ENCODE measurements at places on chromosomes 13 and 19.

GRCh38 chr19:43774103-43774939, 6.5 kb downstream of the KCNN4 start:
- DNase-seq: no peak

DNA sequence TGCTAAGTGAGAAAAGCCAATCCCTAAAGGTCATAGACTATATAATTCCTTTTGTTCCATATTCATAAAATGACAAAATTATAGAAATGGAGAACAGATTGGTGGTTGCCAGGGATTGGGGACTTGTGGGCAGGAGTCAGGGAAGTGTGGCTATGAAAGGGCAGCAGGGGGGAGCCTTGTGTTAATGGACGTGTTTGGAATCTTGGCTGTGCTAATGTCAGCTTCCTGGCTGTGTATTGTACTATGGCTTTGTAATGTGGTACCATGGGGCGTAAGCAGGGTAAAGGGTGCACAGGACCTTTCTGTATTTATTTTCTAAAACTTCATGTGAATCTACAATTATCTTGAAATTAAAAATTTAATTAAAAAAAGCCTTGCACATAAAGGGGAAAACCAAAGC, 248.5 kb downstream of the UQCRFS1 start:
- DNase-seq: no peak

DNA sequence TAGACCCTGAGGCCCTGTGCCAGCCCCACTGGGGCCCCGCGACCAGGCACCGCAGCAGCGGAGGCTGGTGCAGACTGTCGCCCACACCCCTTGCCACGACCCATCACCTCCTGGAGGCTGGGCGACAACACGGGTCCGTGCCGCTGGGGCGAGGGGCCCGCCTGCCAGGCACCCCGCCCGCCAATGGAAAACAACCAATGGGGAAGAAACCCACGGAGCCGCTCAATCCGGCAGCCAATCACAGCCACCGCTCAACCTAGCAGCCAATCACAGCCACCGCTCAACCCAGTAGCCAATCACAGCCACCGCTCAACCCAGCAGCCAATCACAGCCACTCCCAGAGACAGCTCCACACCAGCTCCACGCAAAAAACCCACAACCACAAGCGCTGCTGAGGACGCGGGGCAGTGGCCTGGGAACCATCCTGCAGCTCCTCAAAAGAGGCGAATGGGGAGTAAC, 29.7 kb downstream of the GPX4 start:
- DNase-seq: peak; percentile 70

GRCh38 chr13:102597029-102597961, 509 bp downstream of the TPP2 start:
- peak; percentile 46 for DNase-seq

DNA sequence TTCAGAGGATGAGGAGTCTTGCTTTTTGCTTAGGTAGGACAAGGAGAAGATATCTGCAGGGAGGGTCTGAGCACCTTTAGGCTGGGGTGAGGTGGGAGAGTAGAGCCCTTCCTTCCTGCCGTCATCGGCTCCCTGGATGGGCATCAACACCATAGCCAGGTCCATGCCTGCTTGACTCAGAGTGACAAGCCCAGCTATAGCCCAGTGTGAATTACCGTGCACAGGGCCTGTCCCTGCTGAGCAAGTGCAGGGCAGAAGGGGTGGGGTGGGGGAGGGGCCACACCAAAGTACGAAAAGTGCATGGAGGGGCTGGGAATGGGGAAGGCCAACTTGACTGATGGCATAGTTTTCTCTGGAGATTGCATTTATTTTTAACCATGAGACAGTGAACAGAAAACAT, 30.3 kb upstream of the RNF113B start:
- no peak for DNase-seq

GRCh38 chr19:11105014-11105636, 15.9 kb downstream of the LDLR start:
- DNase-seq: no peak

GRCh38 chr13:30832845-30833332, 73.2 kb upstream of the MEDAG start:
- no peak for DNase-seq

Measured in activated naive CD4-positive, alpha-beta T cell treated with anti-CD3 and anti-CD28 coated beads, Interleukin-2, amount 10 ng/mL, durations not matched to agents 7 days and 5 days (primary cell).